ENCODE measurements at places on chromosomes 13 and 19. TPM values are rescaled to one million over a fixed set of nuclear protein-coding genes. Genes with fewer than 3 reads are reported as not detected.

- no peak for DNase-seq
These were observed 213.1 kb upstream of the SGCG start for GRCh38 chr13:22967669-22968068.

DNA sequence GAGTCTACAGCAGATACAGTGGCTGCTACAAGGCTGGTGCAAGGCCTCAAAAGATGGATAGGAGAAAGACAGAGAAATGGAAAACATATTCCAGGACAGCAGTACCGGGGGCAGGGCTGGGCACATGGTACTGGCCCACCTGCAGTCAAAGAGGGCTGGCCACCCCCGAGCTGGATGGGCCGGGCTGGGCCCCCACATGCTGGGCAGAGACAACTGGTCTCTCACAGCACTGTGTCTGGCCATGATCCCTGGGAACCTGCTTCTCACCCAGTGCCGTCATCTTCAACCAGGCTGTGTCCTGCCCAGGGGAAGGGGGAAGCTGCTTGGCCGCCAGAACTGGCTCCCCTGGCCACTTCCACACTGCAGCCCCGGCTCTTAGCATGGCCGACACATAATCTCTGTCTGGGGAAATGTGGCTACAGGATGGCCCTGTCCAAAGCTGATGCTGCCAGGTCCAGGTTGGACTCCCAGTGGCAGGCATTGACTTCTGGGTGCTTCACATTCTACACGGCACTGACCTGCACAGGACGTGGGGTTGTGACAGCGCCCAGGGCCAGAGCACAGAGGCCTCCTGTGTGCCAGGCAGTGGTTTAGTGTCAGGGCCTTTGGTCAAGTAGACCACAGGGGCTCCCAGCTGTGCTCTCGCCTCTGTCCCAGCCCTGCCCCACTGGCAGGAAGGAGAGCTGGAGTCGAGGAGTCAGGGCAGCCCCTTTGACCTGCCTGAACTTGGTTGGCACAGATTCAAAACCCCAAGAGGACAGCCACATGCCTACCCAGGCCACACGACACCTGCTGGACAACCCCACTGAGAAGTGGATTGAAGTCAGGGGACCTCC, 21.7 kb downstream of the PEPD start:
- DNase-seq: no peak

GRCh38 chr13:113275387-113275786, 21.7 kb upstream of the LAMP1 start:
- DNase-seq: peak; percentile 81

DNA sequence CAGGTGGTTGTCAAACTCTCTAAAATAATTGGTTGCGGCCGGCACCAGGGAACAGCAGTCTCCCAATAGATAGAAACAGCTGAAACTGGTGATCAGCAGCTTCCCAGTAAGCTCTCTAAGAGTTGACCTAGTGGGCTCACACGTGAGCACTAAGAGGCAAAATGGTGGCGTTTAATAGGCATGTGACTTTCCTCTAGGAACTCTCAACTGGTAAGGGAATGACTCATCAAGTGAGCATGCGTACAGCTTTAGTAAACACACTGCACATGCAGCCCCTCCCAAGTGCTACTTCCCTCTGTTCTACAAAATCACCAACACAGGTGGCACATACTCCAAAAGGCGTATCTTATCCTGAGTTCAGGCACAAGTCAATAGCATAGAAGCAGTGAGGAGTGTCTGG, 41.7 kb downstream of the TNFSF11 start:
- DNase-seq: peak; percentile 20

DNA sequence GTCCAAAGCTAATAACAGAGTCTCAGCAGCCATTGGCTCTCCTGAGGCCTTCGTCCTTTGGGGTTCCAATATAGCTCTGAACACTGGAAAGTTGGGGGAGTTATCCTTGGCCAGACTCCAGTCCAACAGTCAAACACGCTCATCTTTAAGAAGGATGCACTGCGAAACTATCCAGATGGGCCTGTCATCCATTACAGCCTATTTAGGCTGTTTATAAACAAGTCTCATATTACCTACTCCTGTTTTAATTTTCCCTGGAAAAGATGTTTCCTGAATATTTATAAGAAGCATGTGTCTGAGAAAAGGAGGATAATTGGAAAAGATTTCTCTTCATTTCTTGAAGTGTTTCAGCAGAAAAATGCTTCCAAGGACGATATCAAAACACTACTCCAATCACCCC, 170.7 kb downstream of the DCT start:
- no peak for DNase-seq

DNA sequence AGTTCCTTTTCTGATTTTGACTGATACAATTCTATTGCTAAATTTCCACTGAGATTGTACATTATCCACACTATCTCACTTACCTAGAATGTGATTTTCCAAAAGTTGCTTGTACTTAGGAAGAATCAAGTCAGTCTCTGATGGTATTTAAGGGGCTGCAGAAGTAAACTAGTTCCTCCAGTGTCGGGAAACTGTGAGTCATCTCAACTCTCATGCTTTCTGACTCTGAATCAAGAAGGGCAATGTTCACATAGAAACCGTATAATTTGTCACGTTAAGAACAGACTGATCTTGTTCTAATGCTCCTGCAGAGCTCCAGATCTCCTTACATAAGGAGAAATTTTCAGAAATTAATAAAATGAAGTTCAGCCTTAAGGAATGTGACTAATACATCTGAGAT, 369.3 kb downstream of the KLF5 start:
- peak; percentile 97 for DNase-seq

- DNase-seq: no peak
These were observed 52.1 kb upstream of the UBE2L5 start for GRCh38 chr13:30370146-30370545.

DNA sequence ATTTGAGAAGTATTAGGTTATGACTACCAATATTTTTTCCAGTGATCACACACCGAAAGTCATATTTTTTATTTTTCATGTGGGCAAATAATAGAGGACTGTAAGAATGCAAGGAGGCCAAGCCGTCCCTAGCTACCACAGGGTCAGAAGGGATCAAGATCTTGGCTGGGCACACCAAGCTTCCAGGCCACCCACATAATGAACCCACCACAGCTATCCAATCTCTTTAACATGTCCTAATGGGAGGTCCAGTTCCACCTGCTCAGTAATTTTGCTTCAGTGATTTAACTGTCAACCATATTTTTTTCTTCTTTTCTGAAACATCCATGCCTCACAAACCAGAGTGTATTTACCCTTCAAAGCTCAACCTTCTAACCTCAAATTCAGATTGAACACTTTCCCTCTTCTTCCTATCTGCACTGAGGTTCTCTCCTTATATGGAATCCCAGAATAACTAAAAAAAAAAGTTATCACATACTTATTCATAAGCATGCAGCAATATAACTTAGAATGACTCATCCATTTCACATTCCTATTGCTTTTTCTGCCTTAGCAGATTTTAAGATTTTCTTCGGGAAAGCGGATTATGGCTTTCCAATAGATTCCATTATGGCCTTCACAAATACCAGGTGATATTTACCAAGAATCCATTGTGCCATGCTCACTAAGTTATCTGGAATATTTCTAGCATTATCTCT, 12.2 kb downstream of the ARGLU1 start:
- no peak for DNase-seq

DNA sequence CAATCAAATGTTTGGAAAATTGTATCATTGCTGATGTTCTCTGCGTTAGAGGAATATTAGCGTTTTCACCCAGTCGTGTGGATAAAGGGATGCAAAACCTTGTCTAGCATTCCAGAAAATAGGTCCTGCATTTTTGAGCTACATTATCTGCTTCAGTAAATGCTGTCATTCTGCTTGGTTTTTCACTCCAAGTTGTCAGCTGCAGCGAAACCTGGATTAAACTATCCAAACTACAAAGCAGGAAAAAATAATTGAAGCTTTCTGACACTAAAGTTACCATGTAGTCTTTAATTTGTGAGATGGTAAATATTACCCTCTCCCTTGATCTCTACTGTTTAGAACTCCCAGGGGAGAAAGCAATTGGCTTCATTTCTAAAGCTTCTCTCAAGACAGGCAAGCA, 1795.5 kb upstream of the PRR20A start:
- no peak for DNase-seq

DNA sequence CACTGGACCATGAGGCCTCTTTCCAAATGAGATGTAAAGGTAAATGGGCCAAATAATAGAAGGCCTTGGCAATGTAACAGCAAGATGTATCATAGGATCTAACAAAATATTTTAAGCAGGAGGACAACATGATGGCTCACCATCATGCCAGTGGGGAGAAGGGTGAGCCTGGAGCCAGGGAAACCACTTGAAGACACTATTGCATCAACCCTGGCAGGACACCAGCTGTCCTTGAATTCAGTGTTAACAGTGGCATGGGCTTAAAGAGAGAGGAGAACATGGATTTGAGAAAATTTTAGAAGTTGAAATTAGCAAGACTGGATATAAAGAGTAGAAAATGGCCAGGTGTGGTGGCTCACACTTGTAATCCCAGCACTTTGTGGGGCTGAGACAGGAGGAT, 6.7 kb upstream of the RCBTB2 start:
- no peak for DNase-seq

CD70 gene
- total RNA-seq: 112 TPM

KLK7 gene
- total RNA-seq: 10.8 TPM

KEAP1 gene
- total RNA-seq: 75.4 TPM

Measured in renal cortical epithelial cell (primary cell).